Neural crest cell (in vitro differentiated cells): ENCODE measurements at places on chromosomes 1 and 21. TPM values are rescaled to one million over a fixed set of nuclear protein-coding genes. Genes with fewer than 3 reads are reported as not detected.

SLAMF9 gene
- not detected in 2 replicates for total RNA-seq

DNA sequence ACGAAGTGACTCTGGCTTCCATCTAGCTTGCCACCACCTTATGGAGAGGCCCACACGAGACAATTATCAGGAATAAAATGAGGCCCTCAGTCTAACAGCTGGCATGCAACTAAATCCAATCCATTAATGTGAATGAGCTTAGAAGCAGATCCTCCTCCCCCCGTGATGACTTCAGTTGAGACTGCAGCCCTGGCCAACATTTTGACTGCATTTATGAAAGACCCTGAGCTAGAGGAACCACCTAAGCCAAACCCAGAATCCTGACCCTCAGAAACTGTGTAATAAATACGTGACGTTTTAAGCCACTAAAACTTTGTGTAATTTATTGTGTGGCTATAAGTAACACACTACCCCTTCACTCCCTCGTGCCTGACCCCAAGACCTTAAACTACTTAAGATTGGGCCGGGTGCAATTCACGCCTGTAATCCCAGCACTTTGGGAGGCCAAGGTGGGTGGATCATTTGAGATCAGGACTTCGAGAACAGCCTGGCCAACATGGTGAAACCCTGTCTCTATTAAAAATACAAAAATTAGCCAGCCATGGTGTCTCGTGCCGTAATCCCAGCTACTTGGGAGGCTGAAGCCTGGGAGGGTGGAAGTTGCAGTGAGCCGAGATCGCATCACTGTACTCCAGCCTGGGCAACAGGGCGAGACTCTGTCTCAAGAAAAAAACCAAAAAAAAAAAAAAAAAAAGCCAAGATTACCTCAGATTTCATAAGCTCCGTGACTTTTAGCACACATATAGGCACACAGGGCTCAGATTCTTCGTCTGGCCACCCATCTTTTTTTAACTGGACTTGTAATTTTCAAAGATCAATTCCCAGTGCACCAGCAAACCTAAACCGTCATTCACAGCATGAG lies 72.5 kb downstream of the ENAH start:
- H3K4me3 ChIP-seq = no peak overlapping the region
- H3K27ac ChIP-seq = peak overlapping the region; percentile 23
- peaks cover 58% of the 10 kb centered on the region for H3K4me1 ChIP-seq
- H3K36me3 ChIP-seq = peaks cover 6% of the 10 kb centered on the region

DNA sequence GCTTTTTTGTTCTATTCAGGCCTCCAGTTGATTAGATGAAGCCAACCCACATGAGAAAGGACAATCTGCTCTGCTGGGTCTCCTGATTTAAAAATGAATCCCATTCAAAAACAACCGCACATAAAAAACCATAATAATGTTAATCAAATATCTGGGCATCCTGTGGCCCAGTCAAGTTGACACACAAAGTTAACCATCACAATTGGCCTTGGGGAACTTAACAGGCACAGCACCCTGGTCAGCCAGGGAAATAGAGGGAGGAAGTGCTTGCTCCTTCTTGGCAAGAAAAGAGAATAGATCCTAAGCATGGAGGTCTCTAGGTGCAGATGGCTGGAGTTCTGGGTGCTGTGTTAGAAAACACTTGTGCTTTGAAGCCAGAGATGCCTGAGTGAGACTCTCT lies 109.6 kb upstream of the OLIG2 start:
- peaks cover 13% of the 10 kb centered on the region for H3K4me1 ChIP-seq
- no peak for DNase-seq
- no peak overlapping the region for H3K4me3 ChIP-seq
- no peaks in the 10 kb centered on the region for H3K36me3 ChIP-seq
- no peak overlapping the region for H3K27ac ChIP-seq

DNA sequence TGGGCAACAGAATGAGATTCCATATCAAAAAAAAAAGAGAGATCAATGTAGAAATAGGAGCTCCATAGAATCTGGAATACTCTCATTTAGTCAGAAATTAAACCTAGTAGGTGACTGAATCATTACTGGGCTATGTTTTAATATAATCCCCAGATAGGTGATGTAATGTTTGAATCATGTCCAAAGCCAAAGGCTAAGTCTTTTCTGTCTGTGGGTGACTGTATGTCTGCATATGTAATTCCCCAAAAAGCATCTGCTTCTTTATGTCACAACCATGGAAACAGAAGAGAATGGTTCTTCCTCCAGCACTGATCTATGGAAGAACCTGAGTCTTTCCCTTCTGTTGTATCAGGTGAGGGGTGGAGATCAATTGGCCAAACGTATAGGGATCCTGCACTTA lies 5.8 kb downstream of the LAMC2 start:
- DNase-seq = no peak
- H3K4me3 ChIP-seq = no peak overlapping the region
- H3K27me3 ChIP-seq = peaks cover 34% of the 10 kb centered on the region
- no peaks in the 10 kb centered on the region for H3K4me1 ChIP-seq
- H3K36me3 ChIP-seq = no peaks in the 10 kb centered on the region

DNA sequence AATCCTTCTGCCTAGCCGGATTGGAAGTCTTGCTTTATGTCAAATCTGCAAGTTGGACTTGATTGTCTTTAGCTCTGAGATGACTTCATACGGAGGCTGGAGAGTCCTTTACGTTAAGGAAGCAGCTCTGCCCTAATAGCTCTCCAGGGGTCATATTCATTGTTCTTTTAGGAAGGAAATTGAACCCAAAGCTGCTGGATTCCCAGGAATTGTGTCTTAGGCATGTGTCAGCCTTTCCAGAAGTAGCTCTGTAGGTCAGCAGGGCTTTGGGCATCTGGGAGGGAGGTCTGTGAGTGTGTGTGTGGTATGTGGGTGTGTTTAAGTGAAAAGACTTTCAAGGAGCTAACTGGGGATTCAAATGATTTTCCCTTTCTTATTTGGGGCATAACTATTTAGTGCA lies 82.4 kb downstream of the ABCA4 start:
- H3K4me3 ChIP-seq = no peak overlapping the region
- H3K27ac ChIP-seq = no peak overlapping the region
- H3K4me1 ChIP-seq = peaks cover 7% of the 10 kb centered on the region

PCSK9 gene
- total RNA-seq = 23.7 and 24.1 TPM in 2 replicates
